Anterior cingulate cortex (tissue), 58 donors: ENCODE measurements at places on chromosomes 7 and 10.

- no peak for DNase-seq
These were observed 3.5 kb downstream of the STK31 start for GRCh38 chr7:23713285-23714149.

DNA sequence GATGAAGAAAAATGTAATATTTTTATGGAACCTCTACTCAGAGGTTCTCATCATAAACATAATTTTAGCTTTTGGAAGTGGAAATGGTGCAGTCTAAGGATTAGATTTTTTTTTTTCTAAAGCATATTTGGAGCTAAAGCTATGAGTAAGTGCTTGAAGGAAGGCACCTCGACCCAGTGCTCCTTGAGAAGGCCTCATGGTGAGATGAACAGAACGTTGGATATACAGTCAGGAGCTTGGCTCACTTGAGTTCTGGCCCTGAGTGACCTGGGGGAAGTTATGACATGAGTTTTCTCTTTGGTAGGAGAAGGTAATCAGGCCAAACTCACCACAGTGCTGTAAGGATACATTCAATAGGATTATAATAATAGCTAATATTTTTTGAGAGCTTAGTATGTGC lies 163.3 kb downstream of the JCAD start:
- DNase-seq: no peak

GRCh38 chr7:21753071-21753470 lies 192.6 kb downstream of the CDCA7L start:
- no peak for DNase-seq

GRCh38 chr10:110903280-110904278 lies 15.4 kb downstream of the BBIP1 start:
- DNase-seq: no peak

DNA sequence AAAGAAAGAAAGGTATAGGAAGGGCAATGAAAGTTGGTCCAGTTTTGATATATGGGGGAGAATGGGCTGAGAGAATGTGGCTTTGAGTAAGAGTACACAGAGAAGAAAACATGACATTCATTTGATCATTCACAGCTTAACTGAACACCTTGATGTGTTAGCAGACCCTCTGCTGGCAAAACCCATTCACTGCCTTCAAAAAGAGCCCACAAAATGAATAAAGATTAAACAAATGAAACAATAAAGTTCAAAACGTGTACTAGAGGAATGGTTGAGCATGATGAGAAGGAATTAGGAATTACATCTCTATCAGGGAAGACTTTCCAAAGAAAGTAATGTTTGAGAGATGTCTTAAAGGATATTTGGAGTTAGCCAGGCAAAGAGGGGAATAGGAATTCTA lies 2.1 kb downstream of the WEE2 start:
- DNase-seq: no peak

GRCh38 chr7:45223728-45224630 lies 66.4 kb downstream of the RAMP3 start:
- no peak for DNase-seq

DNA sequence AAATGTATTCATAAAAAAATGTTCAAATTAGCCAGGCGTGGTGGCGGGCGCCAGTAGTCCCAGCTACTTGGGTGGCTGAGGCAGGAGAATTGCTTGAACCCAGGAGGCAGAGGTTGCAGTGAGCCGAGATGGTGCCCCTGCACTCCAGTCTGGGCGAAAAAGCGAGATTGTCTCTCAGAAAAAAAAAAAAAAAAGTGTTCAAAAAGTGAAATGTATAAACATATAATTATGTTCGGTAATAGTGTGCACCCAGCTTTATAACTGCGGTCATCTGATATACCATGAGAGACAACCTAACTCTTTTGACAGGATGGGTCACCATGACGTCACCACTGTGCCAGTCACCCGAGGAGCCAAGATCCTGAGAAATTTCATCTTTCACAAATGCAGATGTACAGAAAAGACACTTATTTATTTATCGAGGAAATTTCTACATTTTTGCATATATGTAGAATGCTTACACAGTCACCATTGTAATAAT lies 594 bp upstream of the RP9 start:
- no peak for DNase-seq

DNA sequence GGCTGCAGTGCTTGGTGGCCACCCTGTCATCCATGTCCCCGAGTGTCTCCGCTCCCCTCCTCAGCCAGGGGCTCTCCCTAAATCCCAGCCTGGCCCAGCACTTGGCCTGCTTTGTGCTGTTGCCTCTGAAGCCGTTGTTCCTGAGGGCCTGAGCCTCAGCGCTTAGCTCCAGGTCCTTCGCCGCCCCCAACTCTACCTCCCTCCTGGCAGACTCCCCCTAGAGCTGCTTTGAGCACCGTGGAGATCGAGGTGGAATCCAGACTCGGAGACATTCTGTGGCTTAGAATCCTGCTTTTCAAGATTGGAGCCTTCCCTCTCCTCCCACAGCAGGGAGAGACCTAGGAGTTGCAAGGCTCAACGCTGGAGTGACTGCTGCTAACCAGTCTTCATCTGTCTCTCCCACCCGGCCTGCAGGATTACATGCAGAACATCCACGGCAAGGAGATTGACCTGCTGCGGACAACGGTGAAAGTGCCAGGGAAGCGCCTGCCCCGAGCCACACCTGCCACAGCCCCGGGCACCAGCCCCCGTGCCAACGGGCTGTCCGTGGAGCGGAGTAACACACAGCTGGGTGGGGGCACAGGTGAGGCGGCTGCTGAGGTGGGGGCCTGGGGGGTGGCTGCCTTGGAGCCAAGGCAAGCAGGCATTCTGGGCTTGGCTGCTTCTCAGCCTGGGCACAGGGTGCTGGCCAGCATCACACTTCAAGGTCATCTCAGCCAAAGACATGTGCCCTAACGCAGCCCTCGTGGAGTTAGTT lies 33.3 kb downstream of the GBX1 start:
- no peak for DNase-seq

- no peak for DNase-seq
These were observed 162.7 kb downstream of the PLCE1 start for GRCh38 chr10:94156453-94156852.

- DNase-seq: no peak
These were observed 37.0 kb downstream of the ADAP1 start for GRCh38 chr7:917255-918117.

DNA sequence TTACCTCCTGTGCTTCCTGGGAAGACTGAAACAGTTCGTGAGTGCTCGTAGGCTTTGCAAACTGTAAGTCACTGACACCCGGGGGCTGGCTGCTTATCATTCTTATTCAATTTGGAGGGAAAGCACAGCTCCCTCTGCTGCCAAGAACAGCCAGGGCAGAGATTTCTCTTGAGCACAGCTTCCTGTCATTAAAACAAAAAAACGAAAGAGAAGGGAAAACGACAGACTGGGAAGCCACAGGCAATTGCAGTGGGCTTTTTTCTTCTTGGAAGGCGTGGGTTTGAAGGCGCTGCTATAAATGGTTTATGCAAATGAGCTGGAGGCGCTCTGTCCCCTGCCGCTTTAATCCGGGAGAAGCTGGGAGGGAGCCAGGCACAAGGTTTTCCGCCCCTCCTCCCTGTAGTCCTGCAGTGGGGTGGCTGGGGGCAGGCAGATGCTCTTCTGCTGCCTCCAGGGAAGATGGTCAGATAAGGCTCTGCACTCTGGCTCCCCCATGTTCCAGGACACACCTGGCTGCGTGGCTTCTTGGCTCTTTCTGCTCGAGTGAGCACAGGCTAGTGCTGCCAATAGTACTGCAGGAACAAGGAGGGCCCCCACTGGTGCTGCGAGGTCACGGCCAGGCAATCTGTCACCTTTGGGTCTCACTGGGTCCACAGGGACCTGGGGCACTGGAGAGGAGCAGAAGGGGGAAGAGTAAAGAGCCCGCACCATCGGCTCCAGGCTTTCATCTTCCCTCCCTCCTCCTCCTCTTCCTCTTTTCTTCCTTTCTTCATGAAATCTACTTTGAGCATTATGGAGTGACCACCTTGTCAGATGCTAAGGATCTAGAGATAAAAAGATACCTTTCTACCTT lies 49.5 kb downstream of the NEURL1 start:
- DNase-seq: peak; percentile 42

GRCh38 chr7:82471351-82472020 lies 27.9 kb upstream of the CACNA2D1 start:
- no peak for DNase-seq

- no peak for DNase-seq
These were observed 21.6 kb upstream of the UPP1 start for GRCh38 chr7:48067475-48067874.

DNA sequence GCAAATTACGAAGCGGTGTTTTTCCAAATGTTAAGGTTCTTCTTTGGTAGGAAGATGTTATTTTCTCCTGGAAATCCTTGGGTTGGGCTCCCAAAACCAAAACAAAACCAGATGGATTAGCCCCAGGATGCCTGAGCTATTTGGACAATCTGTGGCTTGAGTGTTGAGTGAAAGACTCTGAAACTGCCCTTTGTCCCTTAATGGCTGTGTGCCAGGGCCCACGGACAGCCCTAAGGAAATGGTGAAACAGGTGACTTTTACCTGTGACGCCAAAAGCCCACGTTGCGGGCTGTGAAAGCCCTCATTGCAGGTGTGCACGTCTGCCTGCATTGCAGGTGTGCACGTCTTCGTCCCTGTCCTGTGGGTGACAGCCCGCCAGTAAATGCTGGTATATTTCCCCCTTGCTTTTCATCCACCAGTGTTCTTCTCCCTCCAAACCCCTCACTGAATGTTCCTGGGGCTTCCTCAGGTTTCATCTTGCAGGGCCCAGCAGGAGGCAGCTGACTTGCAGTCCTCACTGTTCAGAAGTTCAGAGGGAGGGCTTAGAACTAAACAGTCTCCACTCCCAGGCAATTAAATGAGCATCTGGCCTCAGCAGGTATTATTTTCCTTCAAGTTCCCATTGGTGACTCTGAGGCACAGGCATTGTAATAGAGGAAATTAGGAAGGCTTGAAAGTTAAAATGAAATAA lies 10.7 kb downstream of the PFKP start:
- DNase-seq: no peak

DNA sequence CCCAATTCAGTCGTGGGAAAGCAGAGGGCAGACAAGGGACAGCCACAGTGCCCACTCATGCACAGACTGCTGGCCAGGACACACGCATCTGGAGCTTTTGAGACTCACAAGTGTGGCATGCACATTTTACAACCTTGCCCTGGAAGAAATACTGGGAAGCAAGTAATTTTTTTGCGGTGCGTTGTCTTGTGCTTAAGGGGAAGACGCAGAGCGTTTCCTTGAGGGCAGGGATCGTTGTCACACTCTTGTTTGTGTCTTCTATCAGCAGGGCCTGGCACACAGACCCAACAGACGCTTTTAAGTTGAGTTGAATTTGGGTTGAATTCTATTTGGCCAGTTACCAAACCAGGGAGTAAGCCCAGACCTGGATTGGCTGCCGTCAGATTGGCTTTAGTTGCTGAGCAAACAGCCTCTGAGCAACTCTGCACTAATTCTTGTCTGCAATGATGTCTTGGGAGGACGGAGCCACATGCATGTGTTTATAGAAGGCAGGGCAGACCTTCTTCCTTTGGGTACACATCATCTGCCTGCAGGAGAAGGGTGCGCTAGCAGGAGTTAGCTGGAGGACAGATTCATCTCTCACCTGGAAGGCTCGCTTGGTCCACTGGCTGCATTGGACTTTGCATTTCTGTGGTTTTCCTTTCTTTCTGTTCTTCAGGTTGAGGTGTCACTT lies 38.4 kb downstream of the IL2RA start:
- DNase-seq: no peak

GRCh38 chr7:39488467-39489393 lies 77.5 kb upstream of the YAE1 start:
- no peak for DNase-seq

- peak; percentile 70 for DNase-seq
These were observed at the start of gene SHTN1 for GRCh38 chr10:117005026-117005526. Gene SHTN1, minus strand, starts transcription at chr10:117005187. Its CDS starts 108 bp downstream, at chr10:117005079.

DNA sequence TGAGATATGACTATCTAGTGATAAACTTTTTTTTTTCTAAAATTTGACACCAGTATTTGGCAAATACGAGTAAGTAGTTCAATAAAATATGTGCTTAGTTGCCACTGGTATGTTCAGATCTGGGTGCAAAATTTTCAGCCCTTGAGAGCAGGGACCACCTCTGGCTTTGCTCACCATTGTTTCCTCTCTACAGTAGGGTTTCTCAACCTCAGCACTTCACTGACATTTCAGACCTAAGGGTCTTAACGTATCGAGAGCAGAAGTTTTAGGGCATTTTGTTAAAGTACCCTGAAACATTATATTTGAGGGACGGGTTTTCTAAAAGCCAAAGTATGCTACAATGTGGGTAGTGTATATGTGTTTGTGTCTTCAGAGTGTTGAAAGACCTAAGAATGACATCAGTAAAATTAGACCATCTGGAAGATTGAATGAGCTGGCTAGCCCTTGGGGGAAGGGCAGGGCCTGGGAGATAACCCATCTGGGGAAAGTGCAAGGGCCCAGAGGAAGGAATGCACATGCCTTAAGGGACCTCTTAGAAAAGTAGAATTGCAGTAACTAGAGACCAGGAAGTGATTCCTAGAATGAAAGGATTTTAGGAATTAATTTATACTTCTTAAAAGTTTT lies 11.8 kb downstream of the BZW2 start:
- DNase-seq: no peak

DNA sequence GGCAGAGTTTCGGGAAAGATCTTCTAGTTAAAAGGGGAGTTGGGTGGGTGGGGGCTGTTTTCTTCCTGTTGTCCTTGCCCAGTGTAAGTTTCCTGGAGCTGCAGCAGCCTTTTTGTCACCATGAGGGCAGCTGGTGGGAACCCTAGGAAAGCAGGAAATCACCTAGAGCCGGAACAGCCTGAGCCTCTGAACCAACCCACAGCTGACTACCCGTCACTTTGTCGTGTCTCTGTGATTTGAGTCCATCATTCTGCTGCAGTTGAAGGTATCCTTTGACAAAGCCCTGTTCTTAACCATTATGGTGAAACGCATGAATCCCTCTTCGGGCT lies 1.2 kb upstream of the C10orf143 start:
- DNase-seq: no peak

GRCh38 chr7:22759721-22760120 lies 32.7 kb downstream of the IL6 start:
- no peak for DNase-seq

GRCh38 chr10:50540069-50540825 lies 83.5 kb downstream of the SGMS1 start:
- DNase-seq: no peak

- DNase-seq: no peak
These were observed 11.7 kb upstream of the EDRF1 start for GRCh38 chr10:125707541-125708468.

DNA sequence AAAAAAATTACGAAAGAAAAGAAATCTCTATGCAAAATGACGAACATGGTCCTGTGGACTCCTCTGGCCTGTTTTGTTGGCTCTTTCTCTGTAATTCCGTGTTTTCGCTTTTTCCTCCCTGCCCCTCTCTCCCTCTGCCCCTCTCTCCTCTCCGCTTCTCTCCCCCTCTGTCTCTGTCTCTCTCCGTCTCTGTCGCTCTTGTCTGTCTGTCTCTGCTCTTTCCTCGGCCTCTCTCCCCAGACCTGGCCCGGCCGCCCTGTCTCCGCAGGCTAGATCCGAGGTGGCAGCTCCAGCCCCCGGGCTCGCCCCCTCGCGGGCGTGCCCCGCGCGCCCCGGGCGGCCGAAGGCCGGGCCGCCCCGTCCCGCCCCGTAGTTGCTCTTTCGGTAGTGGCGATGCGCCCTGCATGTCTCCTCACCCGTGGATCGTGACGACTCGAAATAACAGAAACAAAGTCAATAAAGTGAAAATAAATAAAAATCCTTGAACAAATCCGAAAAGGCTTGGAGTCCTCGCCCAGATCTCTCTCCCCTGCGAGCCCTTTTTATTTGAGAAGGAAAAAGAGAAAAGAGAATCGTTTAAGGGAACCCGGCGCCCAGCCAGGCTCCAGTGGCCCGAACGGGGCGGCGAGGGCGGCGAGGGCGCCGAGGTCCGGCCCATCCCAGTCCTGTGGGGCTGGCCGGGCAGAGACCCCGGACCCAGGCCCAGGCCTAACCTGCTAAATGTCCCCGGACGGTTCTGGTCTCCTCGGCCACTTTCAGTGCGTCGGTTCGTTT lies 83.5 kb upstream of the SLF2 start:
- DNase-seq: no peak
